ENCODE measurements at places on chromosomes 13 and 19. TPM values are rescaled to one million over a fixed set of nuclear protein-coding genes. Genes with fewer than 3 reads are reported as not detected.

DNA sequence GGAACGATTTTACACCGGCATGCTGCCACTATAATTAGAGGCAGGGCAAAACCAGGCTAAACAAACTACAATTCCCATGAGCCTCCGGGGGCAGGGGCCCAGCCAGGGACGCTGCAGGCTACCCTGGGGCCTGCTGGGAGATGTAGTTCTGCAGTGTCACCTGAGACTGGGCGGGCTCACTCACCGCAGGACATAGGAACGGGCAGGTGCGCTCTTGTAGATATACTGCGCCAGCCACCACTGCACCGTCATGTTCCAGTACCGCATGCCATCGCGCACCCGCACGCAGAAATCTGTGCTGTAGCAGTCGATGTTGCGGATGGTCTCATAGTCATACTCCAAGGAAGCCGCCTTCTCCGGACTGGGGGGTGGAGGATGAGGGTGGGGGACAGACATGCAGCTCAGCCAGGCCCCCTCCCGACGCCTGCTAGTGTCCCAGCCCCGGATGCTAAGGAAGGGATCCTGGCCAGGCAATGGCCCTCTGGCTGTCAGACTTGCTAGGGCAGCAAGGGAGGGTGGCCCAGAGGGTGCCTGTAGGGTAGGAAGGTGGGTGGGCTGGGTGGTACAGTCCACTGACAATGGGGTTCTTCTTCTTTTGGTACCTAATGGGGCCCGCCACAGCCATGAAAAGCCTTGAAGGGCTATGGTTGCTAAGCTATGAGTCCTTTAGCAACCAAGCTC is 5.8 kb upstream of the TMC4 start:
- H3K4me3 ChIP-seq = no peak overlapping the region
- peak; percentile 85 for DNase-seq
- no peaks in the 10 kb centered on the region for H3K27me3 ChIP-seq
- H3K27ac ChIP-seq = no peak overlapping the region

The FAM174C gene
- 126 TPM for total RNA-seq

GRCh38 chr19:18401580-18402112 is 4.2 kb upstream of the LRRC25 start:
- no peak overlapping the region for H3K4me3 ChIP-seq
- no peak overlapping the region for H3K27ac ChIP-seq
- peaks cover 12% of the 10 kb centered on the region for H3K4me1 ChIP-seq

- DNase-seq = no peak
- H3K36me3 ChIP-seq = no peaks in the 10 kb centered on the region
- no peak overlapping the region for H3K4me3 ChIP-seq
- H3K4me1 ChIP-seq = no peaks in the 10 kb centered on the region
- H3K27me3 ChIP-seq = peaks cover 11% of the 10 kb centered on the region
Observed at GRCh38 chr13:60229708-60230272, 66.1 kb upstream of the DIAPH3 start.

- H3K4me3 ChIP-seq = peak overlapping the region; percentile 54
- peak overlapping the region; percentile 46 for H3K27ac ChIP-seq
- H3K36me3 ChIP-seq = peaks cover 10% of the 10 kb centered on the region
- peaks cover 43% of the 10 kb centered on the region for H3K4me1 ChIP-seq
- peak; percentile 87 for DNase-seq
- no peaks in the 10 kb centered on the region for H3K27me3 ChIP-seq
Observed at GRCh38 chr13:32791545-32792172, 205.4 kb downstream of the PDS5B start.

All from activated CD4-positive, alpha-beta T cell treated with anti-CD3 and anti-CD28 coated beads, Interleukin-2, amount 10 ng/mL, durations not matched to agents 24 days and 14 days (primary cell).